Hippocampal formation (tissue), 2 donors: ENCODE measurements at places on chromosomes 3 and 15.

- DNase-seq = no peak
Measured at GRCh38 chr3:97932387-97932801, 39.8 kb downstream of the RIOX2 start.

DNA sequence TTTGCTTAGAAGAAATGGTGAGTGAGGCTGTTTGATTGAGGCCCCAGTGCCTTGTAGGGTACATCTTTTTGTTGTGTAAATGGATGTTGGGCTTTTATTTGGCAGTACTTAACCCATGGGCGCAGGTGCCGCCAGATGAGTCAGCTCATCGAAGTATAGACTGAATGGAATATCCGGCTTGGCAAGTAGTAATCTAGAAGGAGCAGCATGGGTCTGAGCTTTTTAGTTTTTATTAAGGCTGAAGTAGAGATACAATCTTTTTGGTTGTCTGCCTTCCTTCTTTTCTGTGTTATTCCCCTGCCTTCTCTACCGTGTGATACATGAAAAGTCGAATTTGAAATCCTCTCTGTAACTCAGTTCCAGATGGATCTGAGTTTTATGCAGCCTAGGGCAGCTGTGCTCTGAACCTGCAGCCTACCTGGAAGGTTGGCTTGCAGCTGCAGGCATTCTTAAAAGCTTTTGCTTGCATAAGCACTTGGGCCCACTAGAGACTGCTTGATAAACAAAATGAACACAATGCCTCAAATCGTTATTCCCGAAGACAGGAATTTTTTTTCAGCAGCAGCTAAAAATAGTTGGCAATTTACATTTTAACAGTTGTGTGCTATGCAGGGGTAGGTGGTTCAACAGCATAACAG, 177.5 kb upstream of the CGNL1 start:
- no peak for DNase-seq

DNA sequence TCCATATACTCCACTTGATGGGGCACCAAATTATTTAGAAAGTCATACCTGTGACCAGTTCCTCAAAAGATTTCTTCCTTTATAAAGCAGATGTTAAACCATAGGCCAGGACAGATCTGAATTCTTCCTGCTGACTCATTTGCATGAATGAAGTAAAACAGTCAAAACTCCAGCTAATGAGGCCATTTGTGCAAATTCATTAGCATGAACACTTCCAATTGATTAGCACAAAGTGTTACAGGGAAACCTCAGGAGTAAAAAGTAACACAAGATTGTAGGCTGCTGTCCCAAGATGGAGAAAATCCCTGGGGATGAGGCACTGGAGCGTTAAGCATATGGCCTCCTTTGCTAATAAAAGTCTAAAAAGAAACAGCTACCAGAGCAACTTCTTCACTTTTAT, 149.8 kb downstream of the ZNF385D start:
- no peak for DNase-seq

DNA sequence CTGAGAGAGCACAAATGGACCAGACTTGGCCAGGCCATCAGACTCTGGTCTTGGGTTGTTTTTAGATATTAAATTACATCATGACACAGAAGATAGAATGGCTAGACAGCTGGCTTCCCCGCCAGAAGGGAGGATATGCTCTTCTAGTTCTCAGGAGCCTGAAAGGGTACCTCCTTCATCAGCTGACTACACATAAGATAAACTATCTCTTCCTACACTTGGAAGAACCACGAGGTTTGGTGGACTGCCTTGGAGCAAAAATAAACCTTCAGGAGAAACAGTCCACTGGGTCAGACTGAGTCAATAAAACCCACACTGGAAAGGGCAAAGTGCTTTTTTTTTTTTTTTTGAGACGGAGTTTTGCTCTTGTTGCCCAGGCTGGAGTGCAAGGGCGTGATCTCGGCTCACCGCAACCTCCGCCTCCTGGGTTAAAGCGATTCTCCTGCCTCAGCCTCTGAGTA, 26.3 kb upstream of the DYNC1LI1 start:
- DNase-seq = no peak

- no peak for DNase-seq
Measured at GRCh38 chr3:4398120-4398940, 68.7 kb downstream of the SUMF1 start.

GRCh38 chr15:69610277-69610676, 157.7 kb downstream of the RPLP1 start:
- DNase-seq = no peak

- DNase-seq = no peak
Measured at GRCh38 chr3:48565591-48566400, 2.2 kb upstream of the UCN2 start.

DNA sequence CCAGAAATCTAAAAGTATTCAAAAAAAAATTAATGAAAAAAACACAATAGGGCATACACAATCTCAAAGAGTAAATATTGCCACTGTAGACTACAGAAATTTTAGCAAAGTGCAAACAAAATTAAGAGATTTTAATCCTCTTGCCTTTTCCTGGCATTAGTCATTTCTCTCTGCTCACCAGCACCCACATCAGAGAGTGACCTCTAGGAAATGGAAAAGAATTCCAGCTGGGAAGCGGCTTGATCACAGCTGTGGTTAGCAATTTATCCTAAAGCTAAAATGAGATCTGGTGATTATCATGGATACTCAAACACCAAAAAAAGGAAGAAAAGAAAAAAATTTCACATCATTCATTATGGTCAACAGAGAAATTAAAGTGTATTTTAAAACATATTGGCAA, 7.5 kb downstream of the CSNK1G1 start:
- no peak for DNase-seq

DNA sequence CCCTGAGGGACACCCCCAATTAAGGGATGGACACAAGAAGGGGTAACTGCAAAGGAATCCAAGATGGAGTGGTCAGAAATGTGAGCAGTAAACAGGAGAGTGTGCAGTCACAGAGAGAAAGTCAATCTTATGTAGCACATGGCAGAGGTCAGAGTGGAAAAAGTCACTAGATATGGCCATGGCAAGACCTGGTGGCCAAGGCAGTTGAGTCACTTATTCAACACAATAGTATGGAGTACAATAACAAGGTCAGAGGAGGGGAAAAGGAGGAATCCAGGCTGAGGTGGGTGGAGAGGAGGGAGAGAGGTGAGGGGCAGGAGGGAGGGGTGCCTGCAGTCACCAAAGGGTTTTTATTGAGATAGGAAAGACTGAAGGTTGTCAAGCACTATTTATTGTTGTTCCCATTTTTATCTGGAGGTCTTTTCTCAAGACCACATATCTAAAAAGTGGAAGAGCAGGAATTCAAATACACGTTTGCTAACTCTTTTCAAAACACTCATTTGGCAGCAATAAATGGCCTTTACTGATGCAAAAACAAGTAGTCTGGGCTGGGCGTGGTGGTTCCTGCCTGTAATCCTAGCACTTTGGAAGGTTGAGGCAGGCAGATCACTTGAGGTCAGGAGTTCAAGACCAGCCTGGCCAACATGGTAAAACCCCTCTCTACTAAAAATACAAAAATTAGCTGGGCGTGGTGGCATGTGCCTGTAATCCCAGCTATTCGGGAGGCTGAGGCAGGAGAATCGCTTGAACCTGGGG, 53.3 kb upstream of the ARHGEF3 start:
- DNase-seq = no peak

GRCh38 chr15:43794269-43795037, 2.3 kb downstream of the SERF2 start:
- DNase-seq = no peak

DNA sequence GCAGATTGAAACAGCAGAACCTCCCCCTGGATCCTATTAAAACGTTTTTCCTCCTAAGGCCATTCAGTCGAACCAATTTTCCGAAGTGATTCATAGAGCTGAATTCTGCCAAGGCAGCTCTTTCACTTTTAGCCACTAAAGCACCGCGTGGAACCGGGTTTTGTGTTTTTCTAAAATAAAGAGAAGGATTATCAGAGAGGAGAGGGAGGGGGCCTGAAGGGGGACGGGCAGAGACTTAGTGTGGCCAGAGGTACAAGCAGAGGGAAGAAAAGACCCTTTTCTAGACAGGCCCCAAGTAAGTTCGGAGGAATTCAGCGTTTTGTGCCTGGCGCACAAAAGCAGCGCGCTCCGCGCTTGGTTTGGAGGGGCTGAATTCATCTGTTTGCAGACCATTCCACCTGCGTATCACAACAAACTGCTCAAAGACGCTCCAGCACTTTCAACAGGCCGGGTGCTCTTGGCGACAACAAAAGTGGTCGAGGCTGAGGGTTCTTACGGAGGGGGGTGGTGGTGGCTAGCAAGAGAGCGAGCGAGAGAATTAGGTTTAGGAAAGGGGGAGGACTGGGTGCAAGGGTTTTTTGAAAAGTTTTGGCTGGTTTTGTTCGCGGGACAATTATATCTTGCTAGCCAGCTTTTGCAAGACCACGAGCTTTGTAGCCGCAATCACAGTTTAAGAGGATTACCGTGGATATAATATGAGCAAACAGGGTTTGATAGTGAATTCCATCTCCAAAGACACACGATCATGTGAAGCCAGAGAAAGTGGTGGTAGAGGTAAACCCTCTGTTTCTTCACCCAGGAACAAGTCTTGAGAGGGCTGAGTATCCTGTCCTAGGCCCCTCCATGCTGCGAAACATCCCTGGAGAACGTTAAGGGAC, 1.2 kb upstream of the FEZF2 start:
- DNase-seq = no peak

DNA sequence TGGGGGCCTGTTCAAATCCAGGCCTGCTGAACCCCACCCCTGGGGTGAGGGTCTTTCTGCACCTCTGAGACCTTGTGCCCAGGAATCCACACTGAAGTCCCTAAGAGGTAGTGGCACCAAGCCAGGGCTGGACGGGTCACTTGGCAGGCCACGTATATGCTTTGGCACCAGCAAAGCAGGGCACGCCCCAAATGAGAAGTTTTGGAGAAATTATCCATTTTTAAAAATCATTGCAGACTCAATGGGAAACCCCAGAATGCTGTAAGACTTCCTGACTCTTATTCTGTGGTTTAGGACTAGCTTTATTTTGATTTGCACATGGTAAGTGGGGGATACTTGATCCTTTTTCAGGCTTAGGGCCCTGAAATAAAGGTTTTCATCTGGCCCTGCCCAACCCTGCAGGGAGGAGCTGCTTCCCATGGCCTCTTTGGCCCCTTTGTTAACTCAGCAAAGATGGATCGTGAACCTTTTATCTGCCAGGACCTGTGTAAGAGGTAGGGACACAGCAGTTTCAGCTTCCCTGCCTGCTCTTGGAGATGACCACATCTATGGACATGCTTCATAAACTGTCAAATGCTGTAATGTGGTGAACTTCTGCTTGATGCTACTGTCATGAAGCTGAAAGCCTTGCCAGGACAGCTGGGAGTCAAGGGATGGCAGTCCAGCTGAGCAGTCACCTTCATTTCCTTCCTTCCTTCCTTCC, 88.0 kb downstream of the HMG20A start:
- DNase-seq = no peak

DNA sequence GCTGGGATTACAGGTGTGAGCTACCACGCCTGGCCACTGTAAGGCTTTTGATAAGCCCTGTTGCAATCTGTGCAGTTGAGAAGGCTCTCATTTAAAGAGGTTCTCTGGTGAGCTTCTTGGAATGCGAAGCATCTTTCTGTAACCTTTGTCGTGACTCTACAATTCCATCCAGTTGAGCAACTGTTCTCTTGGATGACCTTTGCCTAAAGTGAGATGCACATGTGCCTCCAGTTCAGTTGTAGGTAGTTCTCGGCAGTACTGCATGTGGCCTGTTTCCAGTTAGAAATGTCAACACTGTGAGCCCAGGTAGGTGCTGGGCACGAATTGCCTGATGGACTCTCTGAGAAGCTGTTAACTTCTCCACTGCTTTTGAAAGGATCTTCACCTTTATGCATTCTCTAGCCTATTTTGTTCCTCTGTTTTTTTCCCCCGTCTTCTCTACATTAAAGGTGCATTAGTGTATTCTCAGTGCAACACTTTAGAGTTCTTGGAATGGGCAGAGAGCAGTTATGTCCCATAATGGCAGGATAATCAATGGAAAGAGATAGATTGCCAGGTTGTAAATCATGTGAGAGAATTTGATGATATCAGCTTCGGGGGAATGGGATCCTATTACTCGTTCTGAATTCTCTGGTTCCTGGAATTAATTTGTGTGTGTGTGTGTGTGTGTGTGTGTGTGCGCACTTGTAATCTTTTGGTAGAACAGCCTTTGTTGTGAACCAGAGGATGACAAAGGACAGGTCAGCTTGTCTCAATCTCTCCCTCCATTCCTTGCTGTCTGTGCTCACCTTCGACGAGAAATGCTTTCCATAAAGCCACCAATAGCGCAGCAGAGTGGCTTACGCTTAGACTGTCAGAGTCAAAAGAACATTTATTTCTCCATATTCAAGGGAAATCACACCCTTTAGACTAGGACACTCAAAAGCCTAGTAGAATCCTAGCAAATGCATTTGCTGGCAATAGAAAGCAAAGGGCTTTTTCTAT, 51.1 kb downstream of the PTPRG start:
- DNase-seq = no peak

GRCh38 chr3:187041362-187042307, 97.7 kb downstream of the RPL39L start:
- DNase-seq = no peak

GRCh38 chr3:129962600-129962999, 11.9 kb upstream of the TRH start:
- DNase-seq = no peak

DNA sequence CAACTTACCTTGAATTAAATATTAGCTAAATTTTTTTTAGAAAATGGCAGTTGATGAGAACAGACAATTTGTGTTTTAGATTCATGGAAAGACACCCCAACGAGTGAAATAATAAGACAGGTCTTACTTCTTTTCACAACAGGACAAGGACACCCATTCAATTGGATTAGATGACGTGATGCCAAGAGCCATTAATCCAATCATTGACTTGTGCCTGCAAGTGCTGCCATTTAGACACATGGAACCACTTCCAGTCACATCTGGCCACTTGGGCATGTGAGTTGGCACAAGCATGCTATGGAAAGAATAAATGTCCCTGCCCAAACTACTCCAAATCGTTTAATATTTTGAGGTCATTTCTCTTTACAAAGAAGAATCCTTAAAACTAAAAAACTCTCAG, 1308.8 kb downstream of the ROBO2 start:
- DNase-seq = no peak

GRCh38 chr15:81955382-81956062, 90.3 kb downstream of the MEX3B start:
- DNase-seq = no peak

DNA sequence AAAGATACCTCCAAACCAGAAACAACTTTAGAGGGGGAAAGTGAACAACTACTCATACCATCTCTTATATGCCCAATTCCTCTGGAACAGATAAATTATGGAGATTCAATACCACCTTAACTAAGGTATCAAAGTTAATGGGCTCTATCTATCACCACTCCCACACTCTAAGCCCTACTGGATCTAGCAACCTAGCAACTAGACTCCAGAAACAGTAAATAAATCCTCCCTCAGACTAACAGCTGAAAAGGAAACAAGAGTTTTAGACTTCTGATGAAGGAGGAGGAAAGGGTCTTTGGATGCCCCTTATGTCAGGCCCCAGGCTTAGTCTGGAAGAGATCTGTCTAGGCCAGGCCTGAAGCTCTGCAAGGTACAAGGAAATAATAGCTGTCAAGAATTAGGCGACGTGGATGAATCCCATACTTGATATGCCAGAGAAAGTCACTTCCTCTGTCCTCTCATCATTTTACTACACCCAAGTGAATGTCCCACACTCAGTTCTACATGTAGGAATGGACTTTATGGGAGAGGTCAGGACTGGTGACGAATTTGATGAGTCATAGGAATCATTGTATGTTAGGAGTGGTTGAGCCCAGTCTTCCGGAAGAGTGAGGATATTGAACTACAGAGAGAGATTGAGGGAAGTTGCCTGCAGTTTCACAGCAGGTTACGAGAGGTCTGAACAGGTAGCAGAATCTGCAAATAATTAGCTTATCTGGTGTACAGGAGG, 113.8 kb downstream of the AKAP13 start:
- DNase-seq = no peak

GRCh38 chr3:49035281-49035680, 6.1 kb upstream of the IMPDH2 start:
- no peak for DNase-seq
